ENCODE measurements at places on chromosomes 3 and 15. TPM values are rescaled to one million over a fixed set of nuclear protein-coding genes. Genes with fewer than 3 reads are reported as not detected.

Gene XYLB
- polyA plus RNA-seq = 7.2 TPM

Gene RBP2
- 0.25 TPM for polyA plus RNA-seq

Gene CALML4
- 31.2 TPM for polyA plus RNA-seq

Gene ZNF592
- 39.2 TPM for polyA plus RNA-seq

Gene MEF2A
- polyA plus RNA-seq = 55.6 TPM
